ENCODE measurements at places on chromosomes 5 and 9.

DNA sequence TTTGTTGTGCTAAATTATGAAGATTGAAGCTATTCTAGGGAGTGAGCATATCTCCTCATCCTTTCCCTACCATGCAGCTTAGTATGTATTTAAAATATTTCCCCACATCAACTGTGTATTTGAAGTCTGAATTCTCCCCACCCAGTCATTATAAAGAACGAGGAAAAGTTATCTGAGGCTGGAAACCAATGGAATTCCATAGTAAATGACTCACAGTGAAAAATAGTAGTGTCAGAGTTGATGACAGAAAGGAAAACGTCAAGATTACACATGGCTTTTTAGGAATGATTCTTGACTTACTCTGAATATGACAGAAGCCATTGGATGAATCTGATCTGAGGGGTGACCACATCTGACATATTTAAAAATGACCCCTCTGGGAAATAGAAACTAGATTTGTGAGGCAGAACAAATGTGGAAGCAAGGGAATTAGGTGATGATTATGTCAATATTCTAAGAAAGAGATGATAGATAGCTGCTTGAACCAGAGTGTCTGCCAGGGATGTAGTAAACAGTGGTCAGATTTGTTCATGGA lies 1768.9 kb upstream of the CDH9 start:
- DNase-seq = no peak

GRCh38 chr9:114592356-114592755 lies 4.8 kb downstream of the ATP6V1G1 start:
- no peak for DNase-seq

DNA sequence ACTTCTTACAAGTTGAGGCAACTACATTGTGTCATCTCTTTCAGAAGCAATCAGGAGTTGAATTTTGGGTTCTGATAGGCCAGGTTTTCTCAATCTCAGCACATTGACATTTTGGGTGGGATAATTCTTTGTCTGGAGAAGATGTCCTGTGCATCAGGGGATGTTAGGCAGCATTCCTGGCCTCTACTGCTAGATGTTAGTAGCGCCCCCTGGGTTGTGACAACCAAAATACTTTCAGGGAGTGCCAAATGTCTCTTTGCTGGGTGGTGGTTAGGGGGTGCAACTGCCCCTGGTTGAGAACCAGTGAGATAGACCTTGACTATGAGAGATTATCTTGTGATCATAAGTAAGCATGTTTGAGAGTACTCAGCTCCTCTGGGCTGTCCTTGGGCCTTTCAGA lies 164.3 kb upstream of the KLF9 start:
- no peak for DNase-seq

GRCh38 chr5:150448334-150448733 lies 1.2 kb downstream of the RPS14 start:
- DNase-seq = no peak

DNA sequence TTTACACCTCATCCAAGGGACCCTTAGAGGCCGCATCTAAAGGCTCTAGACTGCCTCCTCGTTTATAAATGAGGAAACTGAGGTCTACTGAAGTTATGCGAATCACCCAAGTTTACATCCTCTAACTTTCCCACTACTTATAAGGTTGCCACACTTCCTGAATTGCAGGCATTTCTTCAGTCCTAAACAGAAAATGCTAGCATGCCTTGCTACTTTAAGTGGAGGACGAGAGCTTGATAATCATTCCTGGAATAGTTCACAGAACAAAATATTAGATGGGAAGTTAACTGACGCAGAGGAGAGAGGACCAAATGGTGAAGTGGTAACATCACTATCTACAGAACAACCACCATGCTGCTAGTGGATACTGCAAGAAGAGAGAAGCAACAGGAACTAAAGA lies 85.8 kb downstream of the GNAQ start:
- DNase-seq = no peak

- DNase-seq = no peak
Measured at GRCh38 chr9:93100276-93100636, 4.2 kb downstream of the CARD19 start.

GRCh38 chr5:140631036-140631417 lies 1.9 kb downstream of the CD14 start:
- DNase-seq = no peak

DNA sequence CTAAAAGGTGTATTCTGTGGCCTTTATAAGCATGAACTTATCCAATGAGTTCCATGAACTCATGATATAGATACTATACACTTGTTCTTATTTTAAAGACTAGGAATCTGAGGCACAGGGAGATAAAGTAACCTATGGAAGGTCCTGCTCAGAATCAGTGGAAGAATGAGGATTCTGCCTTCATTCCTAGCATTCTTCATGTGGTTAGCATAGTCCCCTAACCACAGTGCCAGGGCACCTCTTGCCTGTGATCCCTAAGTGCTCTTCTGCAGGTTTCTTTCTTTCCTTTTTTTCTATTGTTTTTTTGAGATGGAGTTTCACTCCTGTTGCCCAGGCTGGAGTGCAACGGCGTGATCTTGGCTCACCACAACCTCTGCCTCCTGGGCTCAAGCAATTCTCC lies 174.1 kb downstream of the C9orf152 start:
- no peak for DNase-seq

GRCh38 chr9:87479801-87480201 lies 17.9 kb upstream of the DAPK1 start:
- DNase-seq = no peak

DNA sequence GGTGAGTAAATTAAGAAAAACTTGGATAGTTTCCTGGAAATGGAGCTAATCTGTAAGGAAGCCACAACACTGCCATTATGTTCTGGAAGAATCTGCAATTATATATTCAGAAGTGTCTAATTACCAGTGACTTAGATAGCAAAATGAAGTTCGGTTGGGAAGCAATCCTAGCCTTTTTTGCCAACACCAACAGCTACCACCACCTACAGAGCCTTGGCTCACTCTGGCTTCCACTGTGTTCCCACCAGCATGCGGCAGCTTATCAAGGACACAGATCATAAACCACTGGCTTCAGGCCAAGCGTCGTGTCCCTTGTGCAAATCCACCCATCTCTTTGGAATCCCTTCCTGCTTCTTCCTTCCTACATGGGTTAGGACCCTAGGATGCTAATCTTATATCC lies 118.0 kb upstream of the PCA3 start:
- DNase-seq = no peak

DNA sequence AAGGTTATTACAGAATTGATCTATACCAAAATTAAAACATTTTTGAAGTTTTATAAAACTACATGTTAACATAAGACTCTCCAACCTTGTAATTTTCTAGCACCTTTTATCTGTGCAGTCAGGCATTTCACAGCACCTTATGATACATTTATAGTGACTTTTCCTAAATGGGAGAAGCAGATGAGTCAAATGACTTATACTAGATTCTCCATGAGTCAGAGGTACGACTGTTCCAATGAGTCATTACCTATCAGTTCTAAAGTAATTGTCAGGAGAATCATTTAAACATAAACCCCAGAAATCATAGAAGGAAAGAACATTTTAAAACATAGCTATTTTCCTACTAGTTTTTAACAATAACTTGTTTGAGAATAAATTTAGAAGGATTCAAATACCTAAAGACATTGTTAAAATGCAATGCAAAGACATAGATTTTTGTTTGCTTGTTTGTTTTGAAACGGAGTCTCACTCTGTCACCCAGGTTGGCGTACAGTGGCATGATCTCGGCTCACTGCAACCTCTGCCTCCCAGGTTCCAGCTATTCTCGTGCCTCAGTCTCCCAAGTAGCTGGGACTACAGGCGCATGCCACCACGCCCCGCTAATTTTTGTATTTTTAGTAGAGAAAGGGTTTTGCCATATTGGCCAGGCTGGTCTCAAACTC lies 34.7 kb upstream of the DMXL1 start:
- no peak for DNase-seq

- no peak for DNase-seq
Measured at GRCh38 chr9:134516464-134516863, 125.1 kb upstream of the COL5A1 start.

DNA sequence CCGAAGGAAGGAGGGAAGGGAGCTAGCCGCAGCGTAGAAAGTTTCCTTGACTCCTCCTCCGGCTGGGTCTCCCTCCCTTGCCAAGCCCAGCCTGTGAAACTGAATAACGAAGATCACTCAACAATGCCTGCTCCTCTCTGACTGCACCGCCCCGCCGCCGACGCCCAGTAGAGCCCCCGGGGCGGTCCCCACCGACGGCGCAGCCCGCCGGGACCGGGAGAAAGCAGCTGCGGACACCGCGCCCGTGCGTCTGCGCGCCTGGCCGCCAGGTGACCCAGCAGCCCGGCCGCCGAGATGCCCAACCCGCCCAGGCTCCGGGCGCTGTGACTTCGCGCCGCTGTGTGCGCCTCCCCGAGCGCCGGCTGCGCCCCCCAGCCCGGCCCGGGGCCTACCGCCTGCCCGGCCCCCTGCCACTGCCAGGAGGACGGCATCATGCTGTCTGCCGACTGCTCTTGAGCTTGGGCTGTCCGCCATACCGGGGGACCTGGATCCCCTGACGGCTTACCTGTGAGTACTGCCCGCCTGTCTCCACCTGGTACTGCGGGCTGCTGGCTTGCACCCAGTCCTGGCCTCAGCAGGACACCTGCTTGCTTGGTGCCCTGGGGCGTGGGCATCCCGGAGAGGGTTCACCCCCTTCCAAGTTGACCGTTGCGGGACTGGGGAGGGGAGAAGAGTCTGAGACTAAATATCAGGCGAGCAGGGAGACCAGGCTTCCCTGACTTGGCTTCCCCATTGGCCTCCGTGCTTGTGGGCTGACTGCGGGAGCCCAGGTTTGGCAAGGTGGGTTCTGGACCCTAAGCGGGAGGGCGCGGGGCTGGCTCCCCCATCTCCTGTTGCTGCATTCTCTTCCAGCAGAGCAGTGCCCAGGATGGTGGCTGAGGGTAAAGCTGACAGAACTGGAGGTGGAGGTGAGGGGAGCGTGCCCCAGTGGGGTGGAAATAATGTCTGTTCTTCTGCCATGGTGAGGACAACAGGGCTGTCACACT lies 26.2 kb upstream of the SPTLC1 start:
- no peak for DNase-seq

DNA sequence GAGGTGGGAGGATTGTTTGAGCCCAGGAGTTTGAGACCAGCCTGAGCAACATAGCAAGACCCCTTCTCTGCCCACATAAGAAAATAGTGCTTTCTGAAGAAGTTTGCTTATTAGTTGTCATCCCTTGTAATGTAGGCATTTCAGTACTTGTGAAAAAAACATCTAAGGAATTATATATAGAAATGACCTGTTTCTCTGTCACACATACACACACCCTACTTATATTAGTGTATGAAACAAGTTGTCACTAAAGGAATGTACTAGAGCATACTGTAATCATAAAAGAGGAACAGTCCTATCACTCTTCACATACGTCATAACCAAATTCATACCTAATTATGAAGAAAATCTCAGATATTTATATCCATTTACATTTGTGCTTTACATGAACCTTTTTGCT lies 122.0 kb downstream of the NIPBL start:
- DNase-seq = no peak

DNA sequence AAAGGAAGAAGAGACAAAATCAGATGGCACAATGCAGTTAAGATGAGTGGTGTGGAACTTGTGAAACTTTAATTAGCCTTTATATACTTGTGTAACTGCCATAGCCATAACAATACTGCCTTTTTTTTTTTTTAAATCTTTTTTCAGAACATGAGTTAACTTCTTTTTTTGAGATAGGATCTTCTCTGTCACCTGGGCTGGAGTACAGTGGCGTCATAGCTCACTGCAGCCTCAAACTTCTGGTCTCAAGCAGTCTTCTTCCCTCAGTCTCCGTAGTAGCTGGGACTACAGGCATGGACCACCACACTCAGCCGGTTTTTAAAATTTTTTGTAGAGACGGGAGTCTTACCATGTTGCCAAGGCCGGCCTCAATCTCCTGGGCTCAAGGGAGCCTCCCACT lies 37.2 kb downstream of the GPBP1 start:
- DNase-seq = no peak

GRCh38 chr9:27462434-27462833 lies 61.7 kb upstream of the IFNK start:
- no peak for DNase-seq

GRCh38 chr5:51194671-51195070 lies 188.6 kb upstream of the ISL1 start:
- no peak for DNase-seq

GRCh38 chr9:136656795-136657611 lies 5.7 kb upstream of the EGFL7 start:
- DNase-seq = no peak

DNA sequence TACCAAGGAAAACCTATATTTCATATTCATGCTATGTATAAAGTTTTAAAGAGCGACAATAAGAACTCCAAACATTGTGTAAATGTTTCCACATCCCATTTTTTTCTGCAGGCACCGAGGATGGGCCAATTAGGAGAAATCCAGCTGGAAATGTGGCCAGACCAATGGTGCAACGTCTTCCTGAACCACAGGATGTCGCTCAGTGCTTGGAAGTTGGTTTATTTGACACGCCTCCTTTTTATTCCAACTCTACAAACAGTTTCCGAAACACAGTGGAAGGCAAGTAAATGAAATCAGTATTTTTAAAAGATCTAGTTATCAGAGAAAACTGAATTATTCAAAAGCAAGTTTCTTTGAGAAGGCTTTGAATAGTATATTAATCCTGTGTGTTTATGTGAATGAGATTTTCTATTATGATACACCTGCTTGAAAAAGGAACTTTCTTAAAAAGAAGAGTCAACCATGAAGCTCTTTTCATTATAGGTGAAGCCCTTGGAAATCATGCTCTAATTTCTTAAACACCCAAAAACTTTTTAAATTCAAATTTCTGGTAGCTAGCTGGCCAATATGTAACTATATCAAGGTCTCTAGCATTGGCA lies 9.1 kb downstream of the TYRP1 start:
- DNase-seq = no peak

GRCh38 chr5:2536632-2537377 lies 214.7 kb downstream of the IRX2 start:
- DNase-seq = no peak

GRCh38 chr9:113566016-113566711 lies 102.6 kb downstream of the RGS3 start:
- no peak for DNase-seq

- no peak for DNase-seq
Measured at GRCh38 chr9:114096041-114096511, 3.0 kb downstream of the KIF12 start.

DNA sequence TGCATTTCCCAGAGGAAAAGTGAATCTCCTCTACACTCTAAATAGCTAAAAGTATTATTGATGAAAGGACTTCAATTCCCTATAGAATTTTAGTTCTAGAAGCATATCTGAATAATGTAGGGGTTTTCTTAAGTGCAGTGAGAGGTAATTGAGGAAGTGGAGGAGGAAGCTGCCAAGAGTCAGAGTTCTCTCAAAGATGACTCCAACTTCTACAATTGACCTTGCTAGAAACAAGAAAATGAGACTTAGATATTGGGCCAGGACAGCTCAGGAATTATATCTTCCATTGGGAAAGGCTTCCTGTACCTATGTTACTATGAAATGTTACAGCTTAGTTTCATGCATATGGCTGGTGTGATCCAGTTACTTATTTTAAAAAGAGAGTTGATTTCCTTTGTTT lies 10.4 kb upstream of the F2R start:
- DNase-seq = no peak
